ENCODE measurements at places on chromosomes 2 and 18.

DNA sequence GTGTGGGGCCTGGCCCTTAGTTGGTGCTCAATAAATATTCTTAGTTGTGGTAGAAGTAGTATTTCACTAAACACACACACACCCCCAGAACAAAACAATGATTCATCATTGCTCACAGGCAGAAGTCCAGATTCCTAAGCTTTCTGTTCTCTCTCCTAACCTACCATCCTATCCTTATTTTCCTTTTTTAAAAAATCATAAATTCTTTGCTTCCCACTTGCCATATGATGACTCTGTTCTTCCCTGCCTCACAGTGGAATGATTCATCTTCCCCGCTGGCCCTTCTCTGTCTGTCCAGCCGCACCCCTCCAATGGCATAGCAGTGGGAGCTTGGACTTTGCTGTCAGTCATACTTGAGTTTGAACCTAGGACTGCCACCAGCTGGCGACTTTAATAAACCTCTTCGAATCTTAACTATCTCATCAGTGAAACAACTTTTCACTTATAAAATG, 5.2 kb downstream of the EML6 start:
- DNase-seq, result no peak

- DNase-seq, result no peak
Measured at GRCh38 chr2:26587994-26588393, 53.2 kb downstream of the CIB4 start.

GRCh38 chr18:56389190-56389589, 249.2 kb downstream of the TXNL1 start:
- DNase-seq, result no peak

GRCh38 chr2:113245276-113245711, 33.4 kb downstream of the PAX8 start:
- DNase-seq, result no peak

GRCh38 chr2:38223256-38223655, 147.3 kb upstream of the CYP1B1 start:
- DNase-seq, result no peak

- DNase-seq, result no peak
Measured at GRCh38 chr18:75277610-75277928, 67.0 kb downstream of the TSHZ1 start.

DNA sequence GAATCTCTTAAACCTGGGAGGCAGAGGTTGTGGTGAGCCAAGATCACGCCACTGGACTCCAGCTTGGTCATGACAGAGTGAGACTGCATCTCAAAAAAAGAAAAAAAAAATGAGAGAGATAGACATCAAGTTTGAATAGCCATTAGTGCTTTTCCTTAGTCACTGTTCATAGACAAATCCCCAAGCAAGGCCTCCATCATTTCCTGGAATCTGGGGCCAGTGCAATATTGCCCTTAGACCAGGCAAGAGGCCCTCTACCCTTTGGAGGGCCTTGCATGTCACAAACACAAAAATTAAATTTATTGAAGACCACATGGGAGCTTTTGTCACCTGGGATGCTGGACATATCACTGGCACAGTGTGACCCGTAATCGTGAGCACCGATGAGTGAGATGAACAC, 141.5 kb downstream of the B3GNT2 start:
- DNase-seq, result no peak

- no peak for DNase-seq
Measured at GRCh38 chr2:47888581-47889280, 17.6 kb downstream of the FBXO11 start.

DNA sequence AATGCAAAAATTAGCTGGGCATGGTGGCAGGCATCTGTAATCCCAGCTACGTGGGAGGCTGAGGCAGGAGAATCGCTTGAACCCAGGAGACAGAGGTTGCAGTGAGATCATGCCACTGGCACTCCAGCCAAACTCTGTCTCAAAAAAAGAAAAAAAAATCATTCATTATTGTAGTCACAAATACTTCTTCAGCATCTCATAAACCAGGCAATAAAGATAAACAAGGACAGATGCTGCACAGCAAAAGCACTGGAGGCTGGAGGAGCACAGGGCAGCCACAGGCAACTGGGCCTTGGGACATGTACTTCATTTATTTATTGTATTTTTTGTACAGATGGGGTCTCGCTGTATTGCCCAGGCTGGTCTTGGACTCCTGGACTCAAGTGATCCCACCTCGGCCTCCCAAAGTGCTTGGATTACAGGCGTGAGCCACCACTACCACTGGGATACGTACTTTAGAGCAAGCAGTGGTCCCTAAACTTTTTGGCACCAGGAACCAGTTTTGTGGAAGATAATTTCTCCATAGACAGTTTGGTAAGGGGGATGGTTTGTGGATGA, 16.8 kb upstream of the MAT2A start:
- no peak for DNase-seq

GRCh38 chr2:239135531-239135930, 265.3 kb downstream of the HDAC4 start:
- DNase-seq, result no peak

DNA sequence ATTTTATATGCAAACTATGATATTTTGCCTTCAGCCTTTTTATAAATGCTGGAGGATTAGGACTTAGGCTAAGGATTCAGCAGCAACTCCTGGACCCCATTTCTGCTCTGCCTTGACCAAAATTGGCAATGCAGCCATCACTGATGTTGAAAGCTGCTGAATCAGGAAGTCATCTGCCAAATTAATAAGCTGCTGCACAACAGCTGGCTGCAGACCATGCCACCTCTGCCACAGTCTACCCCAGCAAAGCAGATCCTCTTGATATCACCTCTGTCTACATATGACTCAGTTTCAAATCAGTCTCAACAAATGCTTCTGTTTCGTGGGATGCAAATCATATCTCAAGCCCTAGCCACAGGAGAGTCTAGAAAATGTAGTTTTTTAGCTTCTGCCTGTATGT, 7.1 kb upstream of the SOS1 start:
- DNase-seq, result no peak

DNA sequence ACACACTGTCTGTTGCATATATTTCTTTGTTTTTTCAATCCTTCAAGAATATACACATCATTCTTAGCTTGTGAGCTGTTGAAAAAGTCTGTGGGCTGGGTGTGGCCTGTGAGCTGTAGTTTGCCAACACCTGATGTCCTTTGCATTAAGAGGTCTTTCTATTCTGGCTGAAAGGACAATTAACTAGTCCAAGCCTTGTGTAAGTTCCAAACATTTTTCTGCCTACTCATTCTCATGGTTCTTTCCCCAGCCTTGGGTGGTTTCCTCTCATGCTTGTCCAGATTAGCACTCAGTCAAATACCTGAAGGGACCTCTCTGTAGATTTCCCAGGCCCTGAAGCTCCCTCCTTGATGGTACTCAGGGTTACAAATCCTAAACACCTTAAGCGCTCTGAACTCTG, 57.8 kb upstream of the NABP1 start:
- DNase-seq, result no peak

DNA sequence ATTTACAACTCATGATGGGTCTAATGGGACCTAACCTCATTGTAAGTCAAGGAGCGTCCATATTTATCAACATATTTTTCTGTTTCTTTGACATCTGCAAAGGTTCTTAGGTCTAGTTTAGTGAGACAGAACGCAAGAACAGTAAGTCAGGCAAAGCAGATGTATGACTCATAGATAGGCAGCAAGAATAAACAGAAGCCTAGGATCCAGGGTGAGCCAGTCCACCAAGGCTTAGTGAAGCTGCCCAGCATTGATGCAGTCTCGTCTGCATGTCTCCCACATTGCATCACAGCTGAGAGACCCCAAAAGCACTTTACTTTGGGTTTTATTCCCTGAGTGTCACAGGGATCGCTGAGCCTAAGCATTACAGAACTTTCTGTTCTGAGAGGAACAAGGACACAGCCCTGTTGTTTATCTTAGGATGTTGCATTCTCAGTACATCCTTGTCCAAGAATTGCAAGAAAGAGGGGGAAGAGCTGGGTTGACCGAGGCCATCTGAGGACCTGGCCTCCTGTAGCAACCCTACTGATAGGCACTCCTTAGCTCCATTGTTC, 29.6 kb upstream of the TMEM177 start:
- no peak for DNase-seq

DNA sequence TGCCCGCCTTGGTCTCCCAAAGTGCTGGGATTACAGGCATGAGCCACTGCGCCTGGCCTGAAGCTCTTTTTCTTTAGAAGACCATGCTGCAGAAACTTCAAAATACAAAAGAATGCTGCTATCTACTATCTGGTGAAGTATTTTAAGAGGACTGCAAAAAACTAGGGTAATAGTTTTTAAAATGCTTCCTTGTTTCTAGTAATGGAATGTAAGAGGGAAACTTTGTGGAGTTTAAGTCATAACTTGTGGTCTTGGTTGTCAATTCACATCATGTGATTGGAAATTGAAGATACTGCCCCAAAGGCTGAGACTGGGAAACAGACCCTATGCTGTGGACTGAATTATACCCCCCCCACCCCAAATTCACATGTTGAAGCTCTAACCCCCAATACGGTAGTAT, 68.3 kb downstream of the B3GNT2 start:
- DNase-seq, result no peak

DNA sequence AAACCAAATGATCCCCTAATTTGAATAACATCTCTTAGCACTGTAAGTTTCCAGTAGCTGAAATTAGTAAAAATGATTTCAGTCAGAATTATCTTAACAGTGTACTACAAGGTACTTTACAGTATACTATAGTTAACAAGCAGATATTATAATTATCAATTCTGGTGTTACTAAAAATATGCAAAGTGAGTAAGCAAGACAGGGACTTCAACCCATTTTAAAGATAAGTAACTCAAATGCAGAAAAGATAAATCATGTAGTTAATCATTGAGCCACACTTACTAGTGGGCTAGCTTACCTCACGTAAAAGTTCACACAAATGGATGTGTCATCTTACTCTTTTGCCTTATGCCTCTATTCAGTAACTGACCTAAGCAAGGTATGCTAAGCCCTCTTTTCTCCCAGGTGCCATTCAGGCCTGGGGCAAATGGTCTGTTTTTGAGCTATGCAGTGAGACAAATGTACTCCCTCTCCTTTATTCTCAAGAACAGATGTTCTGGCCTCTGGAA, 101.0 kb downstream of the NBAS start:
- no peak for DNase-seq

DNA sequence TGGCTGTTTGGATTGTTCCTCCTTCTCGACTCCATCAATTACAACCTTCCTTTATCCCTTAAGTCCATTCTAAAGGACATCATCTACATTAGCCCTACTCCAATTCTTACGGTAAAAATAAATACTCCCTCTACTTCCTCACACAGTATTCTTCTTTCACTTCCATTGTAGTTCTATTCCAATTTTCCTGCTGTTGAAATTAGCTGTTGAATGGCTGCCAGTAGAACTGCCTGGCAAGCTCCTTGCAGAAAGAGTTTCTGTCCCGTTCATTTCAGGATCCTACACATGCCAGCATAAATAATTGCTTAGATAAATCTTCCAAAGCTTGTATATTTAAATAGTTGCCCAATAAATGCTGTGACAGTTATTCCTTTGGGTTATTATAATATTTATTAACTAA, 459.3 kb upstream of the TRIB2 start:
- no peak for DNase-seq

- DNase-seq, result no peak
Measured at GRCh38 chr2:95345081-95345562, 48.0 kb downstream of the KCNIP3 start.

- DNase-seq, result peak; percentile 73
Measured at GRCh38 chr2:207624185-207625013, 795 bp downstream of the METTL21A start.

DNA sequence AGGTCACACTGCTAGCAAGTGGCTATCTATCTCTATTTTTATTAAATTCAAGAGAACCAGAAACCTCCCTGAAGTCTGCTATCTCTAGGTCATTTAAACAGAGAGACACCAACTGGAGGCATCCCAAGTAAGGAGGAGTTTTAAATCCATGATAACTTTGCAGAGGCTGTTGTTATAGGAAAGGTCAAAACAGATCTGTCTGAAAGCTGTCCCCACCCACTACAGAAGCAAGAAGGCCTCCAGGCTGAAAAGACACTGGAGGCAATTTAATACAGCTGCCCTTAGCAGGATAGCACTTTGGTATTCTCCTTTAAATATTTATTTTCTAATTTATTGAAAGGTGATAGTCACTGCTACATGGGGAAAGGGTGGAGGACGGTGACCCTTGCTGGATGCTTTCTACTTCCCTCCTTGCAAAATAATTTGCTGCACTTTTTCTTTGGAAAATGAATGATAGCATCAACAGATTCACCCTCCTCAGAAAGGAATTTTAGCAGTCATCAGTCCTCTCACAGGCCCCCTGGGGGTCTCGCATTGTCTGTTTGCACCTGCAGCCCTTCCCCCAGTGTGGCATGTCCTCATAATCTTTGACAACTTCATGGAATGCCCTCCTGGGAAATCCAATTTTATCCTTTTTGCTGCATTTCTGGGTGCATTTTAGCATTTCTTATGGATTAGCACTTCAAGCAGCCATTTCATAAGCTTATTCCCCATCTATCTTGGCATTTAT, 429.5 kb upstream of the TNP1 start:
- no peak for DNase-seq

DNA sequence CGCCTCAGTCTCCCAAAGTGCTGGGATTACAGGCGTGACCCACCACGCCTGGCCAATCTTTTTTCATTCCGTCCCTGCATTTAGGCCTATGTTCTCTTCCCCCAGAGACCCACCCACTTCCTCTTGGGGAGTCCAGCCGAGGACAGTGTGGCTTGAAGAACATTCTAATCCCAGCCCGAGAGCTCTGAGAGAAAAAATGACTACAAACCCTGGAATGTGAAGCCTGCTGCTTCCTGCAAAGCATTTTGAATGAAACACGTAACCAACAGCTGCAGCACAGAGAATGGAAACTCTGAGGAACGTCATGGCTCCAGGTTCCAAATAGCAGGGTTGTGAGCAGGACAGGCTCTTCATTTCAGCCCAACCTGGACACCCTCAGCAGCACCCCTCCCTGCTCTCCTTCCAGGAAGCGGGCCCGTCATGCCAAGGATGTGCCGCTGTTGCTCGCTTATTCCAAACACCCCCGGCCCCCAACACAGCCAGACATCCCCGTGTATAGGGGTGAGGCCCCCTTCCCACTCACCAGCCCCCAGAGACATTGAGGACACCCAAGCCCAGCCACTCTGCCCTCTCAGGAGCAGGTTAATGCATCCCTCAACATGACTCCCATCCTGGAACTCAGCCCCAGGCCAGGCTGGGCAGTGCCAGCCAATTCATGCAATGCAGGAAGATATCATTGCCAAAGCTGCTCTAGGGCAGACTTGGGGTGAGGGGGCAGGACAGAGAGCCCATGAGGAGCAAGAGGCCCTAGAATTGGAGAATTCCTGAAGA, 139.8 kb downstream of the ZFP36L2 start:
- DNase-seq, result peak; percentile 66

DNA sequence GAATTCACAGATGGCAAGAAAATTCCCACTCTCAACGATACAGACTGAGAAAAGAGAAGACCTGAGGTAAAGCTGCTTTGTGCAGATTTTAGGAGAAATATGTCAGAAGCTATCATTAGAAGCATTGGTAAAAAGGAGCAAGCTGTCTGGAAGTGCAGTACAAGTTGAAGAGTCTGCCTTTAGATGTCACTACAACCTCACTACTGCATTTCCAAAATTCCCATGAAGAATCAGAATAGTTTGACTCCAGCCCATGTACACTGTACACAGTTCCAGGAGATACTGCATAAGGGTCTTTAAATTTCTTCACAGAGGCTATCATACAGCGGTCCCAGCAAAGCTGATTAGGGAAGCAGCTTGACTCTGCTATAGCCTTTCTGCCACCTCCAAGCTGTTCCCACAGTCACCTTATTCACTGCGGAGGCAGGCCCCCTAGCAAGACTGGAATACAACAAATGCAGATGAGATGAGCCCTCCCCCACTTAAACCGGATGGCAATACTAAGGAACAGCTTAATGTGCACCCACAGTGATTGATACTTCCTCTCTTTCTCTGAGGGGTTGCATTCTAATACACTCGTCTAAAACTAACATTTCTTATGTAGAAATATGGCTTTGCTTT, 527.4 kb downstream of the TMEM182 start:
- no peak for DNase-seq

Measured in left ventricle myocardium inferior (tissue), 1 donor.